ENCODE measurements at places on chromosomes 13 and 19.
A peak's percentile ranks its signal among the peaks of the same experiment; 100 is the strongest.

DNA sequence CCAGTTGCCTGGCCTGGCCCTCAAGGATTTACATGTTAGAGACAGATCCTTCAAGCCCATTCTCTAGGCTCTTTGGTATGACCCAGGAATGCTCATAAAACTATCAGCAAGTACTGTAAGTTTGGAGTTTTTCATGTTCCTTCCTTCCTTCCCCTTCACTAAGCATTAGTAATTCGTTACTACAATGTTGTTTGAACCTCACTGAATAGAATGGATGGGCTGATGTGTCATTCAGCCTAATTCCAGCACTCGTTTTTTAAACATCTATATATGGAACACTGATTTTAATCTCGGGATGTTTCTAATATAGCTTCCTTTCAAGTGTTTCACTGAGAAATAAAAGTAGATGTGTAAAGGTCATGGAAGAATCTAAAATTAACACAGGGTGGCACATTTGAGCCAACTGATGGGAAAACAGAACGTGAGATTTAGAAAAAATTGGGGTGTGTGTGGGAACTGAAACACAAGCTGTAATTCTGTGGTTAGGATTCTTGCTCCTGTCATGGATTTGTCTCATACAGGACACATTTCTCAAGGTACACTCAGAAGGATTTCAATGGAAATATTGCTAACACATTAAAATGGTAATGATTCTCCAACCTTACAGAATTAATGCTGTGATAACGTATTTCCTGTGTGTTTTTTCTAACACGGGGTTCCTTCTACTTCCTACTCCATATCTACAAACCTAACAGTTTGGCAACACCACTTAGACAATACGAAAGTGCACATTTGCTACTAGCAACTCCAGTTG lies 93.4 kb downstream of the FLT1 start:
- no peak for DNase-seq

DNA sequence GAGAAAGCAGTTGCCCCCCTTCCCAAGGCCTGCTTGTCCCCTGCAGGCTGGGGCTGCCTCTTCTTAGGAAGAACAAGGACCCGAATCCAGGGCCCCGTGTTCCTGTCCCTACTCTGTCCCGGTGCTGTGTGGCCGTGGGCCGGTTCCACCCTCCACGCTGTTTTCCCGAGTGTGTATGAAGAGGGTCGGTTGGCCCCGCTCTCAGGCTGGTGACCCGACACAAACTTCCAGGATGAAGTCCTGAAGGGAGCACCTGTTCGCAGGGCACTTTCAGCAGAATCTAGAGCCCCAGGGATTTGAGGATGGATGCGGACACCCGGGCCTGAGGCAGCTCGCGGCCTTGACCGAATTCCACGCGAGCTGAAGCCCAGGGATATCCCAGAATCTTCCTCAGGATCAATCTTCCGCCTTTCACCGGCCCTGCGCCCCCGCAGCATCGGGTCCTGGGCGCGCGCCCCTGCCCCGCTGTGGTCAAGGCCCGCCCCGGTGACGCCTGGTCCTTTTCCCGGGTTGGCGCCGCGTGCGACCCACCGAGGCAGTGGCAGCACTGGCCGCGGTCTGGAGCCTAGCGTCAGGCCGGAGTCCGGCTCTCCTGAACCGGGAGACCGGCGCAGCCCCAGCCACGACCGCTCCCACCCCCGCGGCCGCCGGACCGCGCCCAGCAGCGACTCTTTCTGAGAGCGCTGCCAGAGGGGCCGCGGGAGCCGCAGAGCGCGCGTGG lies 528 bp upstream of the CHST8 start:
- DNase-seq: no peak

DNA sequence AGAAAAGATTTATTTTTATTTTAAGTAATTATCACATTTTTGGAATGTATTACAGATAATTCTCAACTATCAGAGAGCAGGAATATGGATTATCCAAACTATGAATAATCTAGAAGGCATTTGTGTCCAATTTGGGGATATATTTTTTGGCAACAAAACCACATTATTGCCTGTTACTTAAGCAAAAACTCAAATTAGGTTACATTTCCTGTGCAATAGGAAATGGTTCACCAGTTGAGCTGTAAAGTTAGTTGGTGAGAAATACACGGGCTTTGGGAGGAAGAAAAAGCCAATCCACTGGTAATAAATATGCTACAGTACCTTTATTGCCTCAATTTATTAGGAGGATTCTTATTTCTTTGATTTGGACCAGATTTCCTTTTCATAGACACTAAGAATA lies 1075.2 kb downstream of the PCDH9 start:
- DNase-seq: no peak

GRCh38 chr19:54191011-54191810 lies at the start of gene TSEN34:
Gene TSEN34 (plus strand): TSS chr19:54191308. CDS start chr19:54191365, 57 bp downstream.
- DNase-seq: peak; percentile 82

- no peak for DNase-seq
These were observed 8.6 kb downstream of the SPHK2 start for GRCh38 chr19:48627865-48628314.

DNA sequence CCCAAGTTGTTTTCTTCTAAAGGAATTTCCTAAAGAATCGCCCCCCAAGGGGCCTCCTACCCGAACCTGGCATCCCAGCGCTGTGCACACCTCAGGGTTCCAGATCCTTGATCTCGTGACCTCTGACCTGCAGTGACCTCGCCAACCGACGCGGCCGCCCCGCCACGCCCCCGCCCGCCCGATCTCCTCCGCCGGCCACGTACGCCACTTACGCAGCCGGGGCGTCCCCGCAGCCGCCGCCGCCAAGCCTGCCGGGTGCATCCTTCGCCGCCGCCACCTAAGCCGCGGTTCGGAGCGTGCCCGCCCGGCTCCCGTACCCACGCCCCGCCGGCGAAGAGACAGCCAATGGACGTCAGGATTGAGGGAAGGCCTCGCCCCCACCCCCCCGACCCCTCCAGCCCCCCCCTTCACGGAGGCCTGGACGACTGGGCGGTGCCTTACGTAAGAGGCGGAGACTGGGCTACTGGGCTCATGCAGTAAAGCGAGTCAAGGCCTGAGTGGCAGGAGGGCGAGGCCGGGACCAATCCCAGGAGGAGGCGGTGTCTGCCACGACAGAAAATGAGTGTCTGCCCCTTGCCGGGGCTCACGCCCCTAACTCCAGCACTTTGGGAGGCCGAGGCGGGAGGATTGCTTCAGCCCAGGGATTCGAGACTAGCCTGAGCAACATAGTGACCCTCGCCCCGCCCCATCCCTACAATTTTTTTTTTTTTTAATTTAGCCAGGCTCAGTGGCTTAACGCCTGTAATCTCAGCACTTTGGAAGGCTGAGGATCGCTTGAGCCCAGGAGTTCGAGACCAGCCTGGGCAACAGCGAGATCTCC lies at the start of gene YIF1B:
Gene YIF1B, minus strand, starts transcription at position 291 of the 820 bp plus-strand sequence. Its CDS starts 30 bp downstream, at position 261.
- peak; percentile 97 for DNase-seq

- DNase-seq: no peak
These were observed 511.7 kb downstream of the SLITRK6 start for GRCh38 chr13:85287528-85287927.

DNA sequence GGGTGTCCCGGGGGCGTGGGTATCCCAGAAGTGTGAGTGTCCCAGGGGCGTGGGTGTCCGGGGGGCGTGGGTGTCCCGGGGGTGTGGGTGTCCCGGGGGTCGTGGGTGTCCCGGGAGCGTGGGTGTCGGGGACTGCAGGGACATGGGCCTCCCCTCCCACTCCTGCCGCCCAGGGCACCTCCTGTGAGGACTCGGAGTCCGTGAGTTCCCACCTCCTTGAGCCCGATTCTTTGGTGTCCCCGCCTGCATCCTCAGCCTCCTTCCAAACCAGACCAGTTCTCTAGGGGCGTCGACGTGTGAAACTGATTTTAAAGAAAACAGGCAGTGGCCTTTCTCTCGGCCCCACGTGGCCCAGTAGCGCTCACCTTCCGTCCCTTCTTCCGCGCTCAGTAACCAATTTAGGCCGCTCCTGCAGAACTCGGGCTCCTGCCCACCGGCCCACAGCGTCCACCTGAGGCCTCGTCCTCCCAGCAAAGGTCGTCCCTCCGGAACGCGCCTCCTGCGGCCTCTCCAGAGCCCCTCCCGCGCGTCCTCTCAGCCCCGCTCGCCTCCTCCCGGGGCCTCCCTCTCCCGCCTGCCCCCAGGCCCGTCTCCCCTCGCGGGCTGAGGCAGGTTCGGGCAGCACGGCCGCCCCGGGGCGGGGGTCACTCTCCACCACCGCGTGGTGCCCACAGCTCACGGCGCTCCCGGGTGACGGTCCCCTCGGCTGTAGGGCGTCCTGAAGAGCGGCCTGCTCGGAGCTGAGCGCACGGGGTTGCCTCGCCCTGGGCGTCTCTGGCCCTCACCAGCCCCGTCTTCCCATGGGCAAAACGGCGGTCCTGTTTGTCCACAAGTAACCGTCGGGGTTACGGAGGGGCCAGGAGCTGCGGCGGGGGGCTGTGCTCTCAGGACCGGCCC lies 3.8 kb downstream of the F7 start:
- DNase-seq: no peak

GRCh38 chr13:76879203-76879882 lies 6.9 kb downstream of the KCTD12 start:
- peak; percentile 81 for DNase-seq

GRCh38 chr13:85462792-85463425 lies 336.3 kb downstream of the SLITRK6 start:
- no peak for DNase-seq

GRCh38 chr13:95643936-95644598 lies 439 bp downstream of the DZIP1 start:
- no peak for DNase-seq

DNA sequence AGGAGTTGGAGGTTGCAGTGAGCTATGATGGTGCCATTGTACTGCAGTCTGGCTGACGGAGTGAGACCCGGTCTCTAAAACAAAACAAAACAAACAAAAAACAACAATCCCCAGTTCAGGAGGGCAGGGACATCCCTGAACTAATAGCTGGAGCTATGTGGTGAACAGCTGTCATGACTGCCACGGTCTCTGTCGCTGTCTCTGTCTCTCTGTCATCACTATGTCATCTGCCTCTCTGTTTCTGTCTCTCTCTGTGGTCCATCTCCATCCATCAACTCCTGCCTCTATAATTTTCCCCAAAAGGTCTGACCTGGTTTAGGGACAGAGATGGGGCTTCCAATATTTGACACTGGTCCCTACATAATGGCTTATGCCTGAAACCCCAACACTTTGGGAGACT lies 7.4 kb downstream of the ITPKC start:
- DNase-seq: no peak

- DNase-seq: no peak
These were observed 43.7 kb upstream of the KCTD15 start for GRCh38 chr19:33752945-33753344.

- peak; percentile 65 for DNase-seq
These were observed 36.4 kb upstream of the NANOS3 start for GRCh38 chr19:13840305-13841085.

DNA sequence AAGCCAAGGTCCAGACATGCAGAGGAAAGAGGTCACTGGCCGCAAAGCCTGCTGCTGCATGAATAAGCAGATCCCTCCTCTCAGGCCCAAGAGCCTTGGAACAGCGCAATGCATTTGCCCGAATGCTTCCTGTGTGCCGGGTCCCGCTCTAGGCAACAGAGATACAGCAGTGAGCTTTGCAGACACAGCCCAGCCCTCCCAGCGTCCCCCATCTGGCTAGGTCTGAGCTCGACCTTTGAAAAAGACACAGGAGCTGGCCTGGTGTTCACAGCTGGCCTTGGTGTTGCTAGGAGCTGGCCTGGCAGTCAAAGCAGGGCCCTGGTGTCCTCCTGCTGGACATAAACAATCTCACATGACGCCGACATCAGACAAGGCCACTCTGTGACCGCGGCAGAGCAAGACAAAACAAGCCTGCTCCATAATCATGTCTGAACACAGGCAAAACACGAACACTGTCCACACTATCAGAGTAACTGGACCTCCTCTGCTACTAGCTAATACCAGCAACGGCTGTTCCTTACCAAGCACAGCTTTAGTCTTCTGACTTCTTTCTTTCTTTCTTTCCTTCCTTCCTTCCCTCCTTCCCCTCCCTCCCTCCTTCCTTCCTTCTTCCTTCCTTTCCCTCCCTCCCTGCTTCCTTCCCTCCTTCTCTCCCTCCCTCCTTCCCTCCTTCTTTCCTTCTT lies 5.7 kb upstream of the PEX11G start:
- no peak for DNase-seq
